ENCODE measurements at places on chromosomes 12 and 14.

DNA sequence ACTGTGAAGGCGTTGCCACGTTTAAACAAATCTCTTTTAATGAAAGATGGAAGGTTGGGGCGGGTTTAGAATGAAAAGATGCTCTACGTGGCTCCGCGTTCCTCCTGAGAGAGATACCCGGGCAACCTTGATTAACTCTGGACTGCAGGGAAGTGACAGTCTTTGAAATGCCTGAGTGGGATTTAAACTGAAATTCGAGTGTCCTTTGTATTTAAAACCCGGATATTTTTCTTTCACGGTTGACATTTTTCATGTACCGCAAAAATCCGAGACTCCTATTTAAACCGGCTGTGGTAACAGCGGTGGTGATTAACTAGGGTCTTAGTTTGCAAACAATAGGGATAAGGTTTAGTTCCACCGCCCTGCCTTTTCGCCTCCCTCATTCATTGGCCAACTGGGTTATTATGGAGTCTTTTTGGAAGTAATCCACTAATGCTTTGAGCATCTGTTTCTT is 707 bp downstream of the G2E3 start:
- no peak for DNase-seq

DNA sequence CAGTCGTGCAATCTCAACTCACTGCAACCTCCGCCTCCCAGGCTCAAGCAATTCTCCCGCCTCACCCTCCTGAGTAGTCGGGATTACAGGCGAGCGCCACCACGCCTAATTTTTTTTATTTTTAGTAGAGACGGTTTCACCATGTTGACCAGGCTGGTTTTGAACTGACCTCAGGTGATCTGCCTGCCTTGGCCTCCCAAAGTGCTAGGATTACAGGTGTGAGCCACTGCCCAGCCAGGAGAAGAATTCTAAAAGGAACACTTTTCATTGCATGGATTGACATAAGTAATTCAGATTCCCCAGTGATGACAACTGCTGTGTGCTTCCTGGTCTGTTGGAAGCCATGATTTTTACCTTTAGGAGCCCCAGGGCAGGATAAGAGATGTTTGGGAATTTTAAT is 22.1 kb downstream of the DMAC2L start:
- DNase-seq, result no peak

DNA sequence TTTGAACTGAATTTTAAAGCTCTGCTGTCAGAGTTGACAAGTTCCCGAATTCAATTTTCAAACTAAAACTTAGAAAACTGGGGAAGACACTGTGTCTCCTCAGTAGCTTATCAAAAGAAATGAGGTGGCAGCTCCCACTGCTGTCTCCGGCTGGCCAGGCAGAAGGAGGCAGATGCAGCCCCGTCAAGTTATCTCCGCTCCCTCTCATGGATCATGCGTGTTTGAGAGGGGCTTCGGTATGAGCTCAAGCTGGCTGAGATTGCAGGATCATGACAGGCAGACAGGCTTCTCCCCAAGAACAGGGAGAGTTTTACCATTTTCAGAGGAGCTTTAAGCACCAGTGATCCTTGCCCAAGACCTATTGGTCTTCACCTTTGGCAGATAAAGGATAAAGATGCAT is 88.8 kb downstream of the NEDD1 start:
- no peak for DNase-seq

GRCh38 chr14:85342858-85343607 is 186.9 kb upstream of the FLRT2 start:
- no peak for DNase-seq

- no peak for DNase-seq
Observed at GRCh38 chr12:132279184-132279889, 50.1 kb downstream of the GALNT9 start.

DNA sequence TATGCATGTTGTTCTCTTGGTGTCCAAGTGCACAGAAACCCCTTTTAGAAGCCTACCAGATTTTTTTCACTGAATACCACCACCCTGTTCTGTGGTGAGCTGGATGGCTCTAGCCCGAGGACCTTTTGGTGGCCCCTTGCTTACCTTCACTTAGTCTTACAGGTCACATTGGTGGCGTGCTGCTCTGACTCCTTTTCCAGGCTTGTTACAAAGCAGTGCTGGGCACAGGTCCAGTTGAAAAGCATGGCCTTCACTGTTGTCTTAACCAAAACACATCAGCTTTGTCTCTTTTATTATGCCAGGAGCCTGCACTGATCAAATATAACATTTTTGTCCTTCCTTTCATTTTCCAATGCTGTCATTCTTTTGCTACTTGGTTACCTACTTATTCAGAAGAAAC is 43.6 kb upstream of the ARHGAP5 start:
- DNase-seq, result no peak

GRCh38 chr12:128976120-128976738 is 123.0 kb downstream of the GLT1D1 start:
- no peak for DNase-seq

- DNase-seq, result no peak
Observed at GRCh38 chr12:94033784-94034183, 114.6 kb upstream of the PLXNC1 start.

DNA sequence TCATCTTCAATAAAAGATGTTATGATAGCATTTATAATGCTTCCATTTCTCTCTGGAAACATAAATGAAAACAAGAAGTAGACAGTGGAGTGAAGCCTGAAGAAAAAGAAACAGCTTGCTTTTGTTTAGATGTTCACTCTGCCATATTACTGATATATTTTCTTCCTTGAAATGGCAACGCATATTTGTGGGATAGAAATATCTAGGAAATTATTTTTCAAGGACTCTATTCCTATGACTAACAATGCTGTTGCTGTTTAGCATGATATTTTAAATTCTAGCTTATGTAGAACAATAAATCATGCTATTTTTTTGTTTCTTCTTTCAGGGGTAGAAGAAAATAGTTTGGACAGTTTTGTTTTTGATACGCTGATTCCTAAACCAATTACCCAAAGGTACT is 359.0 kb downstream of the NAV3 start:
- DNase-seq, result no peak

DNA sequence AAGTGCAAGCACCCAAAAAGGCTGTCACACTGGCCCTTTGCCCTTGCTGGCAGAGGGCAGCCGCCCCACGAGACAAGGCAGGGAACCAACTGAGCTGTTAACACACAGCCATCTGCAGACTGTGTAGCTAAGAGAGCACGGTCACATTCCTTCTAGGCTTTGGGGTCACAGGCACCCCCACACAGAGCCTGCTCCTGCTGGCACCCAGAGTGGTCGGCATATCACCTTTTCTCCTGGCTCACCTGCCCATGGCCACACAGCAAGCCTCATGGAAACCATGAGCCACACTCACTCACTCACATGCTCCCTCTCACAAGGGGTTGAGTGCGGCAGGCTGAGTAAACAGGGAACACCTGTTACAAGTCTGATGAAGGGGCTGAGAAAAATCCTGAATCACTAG is 214.5 kb downstream of the PCNX1 start:
- no peak for DNase-seq

DNA sequence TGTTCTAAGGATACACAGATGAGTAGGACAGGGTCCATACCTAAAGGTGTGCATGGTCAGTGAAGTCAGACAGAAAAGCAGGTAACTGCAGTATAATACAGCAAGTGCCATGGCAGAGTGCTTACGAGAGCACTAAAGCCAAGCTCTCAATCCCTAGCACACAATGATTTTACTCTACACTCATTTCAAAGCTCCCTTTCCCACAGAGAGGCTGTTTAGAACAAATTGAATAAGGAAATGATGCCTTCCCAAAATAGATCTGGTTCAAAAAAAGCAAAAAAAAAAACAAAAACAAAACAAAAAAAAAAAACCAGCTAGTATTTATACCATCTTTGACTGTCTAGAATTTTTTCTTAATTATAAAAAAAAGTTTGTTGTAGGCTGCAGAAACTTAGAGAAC is 74.1 kb downstream of the HECTD4 start:
- DNase-seq, result no peak

- DNase-seq, result no peak
Observed at GRCh38 chr12:14187002-14187401, 178.5 kb upstream of the ATF7IP start.

DNA sequence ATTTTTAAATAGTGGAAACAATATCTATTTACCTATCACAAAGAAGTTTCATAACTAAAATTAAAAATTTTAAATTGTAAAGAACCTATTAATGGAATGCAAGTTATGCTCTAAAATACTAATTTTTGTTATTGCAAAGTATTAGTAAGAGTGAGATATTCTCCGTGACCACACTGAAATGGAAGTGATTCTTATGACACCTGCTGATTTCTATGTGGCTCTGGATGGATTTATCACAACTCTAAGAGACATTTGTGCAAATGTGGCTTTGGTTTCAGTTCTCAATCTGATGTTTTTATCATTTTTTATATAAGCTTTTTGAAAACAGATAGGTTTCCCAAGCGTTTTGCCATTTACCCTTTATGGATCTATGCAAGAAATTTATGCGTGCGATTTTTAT is 497.8 kb downstream of the NAV3 start:
- DNase-seq, result no peak

GRCh38 chr14:68089146-68089731 is 269.7 kb downstream of the RAD51B start:
- DNase-seq, result no peak

DNA sequence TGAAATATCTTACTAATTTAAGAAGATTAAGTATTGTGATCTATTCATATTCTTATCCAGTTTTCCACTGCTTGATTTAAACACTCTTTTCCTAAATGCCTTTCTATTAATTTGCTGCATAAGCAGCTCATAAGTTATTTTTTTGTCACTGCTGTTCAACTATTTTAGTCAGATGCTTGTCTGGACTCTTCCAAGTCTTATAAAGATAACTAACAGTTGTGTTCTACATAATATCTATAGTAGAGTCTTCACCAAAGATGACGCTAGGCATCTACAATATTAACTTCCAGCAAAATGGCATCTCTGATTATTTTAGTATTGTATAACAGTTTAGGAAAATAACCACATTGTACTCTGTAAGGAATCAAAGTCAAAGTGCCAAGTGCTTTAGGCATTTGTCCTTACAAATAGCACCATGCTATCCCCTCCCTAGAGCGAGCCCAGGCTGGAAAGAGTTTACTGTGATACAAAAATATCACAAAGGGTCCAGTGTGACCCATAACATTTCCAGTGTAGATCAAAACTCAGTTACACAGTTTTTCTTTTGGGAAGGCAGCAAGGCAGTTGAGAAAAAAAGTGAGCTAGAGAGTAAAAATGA is 98.2 kb downstream of the DENND5B start:
- DNase-seq, result no peak

GRCh38 chr14:70708717-70709570 is 67.2 kb downstream of the TTC9 start:
- no peak for DNase-seq

DNA sequence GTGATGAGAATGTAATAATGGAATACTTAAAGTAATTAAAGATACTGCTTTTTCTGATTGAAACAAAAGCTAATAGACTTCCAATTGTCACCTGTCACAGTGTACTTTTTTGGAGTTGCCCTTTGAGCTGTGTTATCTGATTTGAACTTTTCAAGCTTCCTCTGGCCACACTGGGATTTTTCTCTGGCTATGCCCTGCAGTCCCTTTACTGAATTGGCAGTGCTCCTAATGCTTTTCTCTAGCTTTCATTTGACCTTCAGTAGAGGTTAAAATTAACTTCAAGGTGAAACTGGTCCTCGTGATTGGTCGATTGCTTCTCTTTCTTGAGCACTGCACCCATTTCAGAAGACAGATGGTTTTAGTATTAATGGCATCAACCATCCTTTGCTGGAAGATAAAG is 89.2 kb downstream of the CRADD start:
- no peak for DNase-seq

GRCh38 chr12:73112035-73112816 is 840.1 kb downstream of the TRHDE start:
- no peak for DNase-seq

DNA sequence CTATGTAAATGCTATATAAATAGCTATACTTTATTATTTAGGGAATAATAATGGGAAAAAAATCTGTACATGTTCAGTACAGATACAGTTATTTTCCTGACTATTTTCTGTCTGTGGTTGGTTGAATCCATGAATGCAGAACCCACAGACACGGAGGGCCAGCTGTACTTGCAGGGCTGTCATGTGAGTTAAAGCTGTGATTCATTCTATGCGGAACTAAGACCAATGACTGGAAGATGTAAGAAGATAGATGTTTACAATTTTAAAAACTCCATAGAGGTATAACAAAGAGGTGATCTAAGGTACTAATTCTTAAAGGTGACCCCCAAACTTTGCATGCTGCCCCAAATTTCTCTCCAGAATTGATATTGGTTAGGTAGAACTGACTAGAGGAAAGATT is 14.6 kb downstream of the PCNX4 start:
- DNase-seq, result no peak

GRCh38 chr14:34770901-34771300 is 56.5 kb upstream of the CFL2 start:
- no peak for DNase-seq

DNA sequence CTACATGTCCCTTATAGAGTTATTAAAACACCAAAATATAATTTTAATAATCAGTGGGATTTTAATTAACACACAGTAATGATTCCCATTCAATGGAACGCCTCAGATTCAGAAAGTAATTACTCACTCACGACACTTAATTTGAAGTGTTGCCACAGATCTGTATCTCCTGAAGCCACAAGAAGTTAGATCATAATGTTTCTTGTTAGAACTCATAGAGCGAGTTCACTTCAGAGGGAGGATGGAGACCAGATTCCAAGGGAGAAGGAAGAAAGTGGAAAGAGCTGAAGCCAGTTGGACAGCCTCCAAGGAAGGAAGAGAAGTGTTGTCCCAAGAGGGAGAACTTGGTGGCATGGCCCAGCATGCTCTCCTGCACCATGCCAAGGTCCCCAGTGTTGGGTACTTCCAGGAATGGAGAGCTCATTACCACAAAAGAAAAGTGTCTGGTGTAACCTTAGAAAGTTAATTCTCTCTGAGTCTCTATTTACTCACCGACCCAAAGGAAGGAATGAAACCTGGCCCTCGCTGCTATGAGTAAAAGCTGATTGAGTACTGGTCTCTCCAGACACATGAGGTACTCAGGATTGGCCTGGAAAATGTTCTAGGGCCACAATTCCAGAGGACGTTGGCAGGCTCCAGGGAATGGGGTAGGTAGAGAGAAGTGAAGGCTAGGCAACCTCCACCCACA is 305.4 kb downstream of the BCL11B start:
- DNase-seq, result no peak

GRCh38 chr14:50726372-50727107 is 58.4 kb upstream of the SAV1 start:
- no peak for DNase-seq

DNA sequence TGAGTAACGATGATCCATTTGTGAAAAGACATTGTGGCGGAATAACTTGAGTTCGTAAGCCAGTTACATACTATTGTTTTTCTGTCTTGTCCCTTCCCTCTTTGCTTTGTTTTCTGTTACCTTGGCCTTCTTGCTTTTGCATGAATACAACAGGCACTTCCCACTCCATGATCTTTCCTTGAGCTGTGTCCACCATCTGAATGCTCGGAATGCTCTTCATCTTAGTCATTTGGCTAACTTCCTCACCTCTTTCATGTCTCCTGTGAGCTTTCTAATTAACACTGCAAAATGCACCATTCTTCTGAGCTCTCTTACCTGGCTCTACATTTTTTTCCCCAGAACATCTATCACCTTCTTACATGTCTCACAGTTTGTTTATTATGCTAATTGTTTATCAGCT is 10.0 kb downstream of the KNTC1 start:
- DNase-seq, result no peak
